ENCODE measurements at places on chromosomes 4 and X.

DNA sequence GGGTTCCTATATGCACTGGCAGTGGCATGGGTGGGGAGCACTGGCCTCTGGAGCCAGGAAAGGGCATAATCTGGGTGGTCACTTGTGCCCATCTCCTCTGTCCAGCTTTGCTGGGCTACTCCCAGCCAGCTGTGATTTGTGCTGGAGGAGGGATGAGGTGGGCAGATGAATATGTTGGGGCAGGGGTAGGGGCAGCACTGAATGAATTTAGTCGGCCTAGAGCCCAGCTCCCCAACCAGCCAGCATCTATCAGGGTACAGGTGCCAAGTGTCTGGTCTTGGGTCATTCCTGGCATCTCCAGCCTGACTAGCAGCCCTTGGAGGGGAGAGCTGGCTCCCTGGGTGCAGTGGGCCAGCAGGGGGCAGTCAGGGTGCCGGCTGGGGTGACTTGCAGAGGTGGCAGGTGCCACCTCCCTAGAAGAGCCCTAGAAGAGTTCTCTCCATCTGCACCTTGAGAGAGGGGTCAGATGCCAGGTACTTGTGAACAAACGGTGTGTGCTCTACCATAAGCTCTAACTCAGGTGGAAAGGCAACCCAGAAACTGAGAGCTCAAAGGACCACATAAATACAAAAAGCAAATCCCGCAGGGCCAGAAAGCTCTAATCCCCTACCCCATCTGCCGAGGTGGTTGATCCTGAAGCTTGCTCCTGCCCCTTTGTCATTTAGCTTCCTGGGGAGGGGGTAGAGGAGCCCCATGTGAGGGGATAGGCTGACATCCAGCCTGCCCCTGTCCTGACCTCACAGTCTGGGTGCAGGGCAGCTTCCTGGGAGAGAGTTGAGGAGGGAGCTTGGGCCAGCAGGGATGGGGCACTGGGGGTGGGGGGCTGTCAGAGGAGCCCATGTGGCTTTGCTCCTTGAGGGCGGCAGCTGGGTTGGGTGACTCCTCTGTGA, 2.2 kb downstream of the SORCS2 start:
- no peak for DNase-seq

- DNase-seq = no peak
These were observed 69.7 kb downstream of the FAM47C start for GRCh38 chrX:37077646-37078433.

GRCh38 chrX:104522386-104522785, 43.6 kb upstream of the IL1RAPL2 start:
- DNase-seq = no peak

DNA sequence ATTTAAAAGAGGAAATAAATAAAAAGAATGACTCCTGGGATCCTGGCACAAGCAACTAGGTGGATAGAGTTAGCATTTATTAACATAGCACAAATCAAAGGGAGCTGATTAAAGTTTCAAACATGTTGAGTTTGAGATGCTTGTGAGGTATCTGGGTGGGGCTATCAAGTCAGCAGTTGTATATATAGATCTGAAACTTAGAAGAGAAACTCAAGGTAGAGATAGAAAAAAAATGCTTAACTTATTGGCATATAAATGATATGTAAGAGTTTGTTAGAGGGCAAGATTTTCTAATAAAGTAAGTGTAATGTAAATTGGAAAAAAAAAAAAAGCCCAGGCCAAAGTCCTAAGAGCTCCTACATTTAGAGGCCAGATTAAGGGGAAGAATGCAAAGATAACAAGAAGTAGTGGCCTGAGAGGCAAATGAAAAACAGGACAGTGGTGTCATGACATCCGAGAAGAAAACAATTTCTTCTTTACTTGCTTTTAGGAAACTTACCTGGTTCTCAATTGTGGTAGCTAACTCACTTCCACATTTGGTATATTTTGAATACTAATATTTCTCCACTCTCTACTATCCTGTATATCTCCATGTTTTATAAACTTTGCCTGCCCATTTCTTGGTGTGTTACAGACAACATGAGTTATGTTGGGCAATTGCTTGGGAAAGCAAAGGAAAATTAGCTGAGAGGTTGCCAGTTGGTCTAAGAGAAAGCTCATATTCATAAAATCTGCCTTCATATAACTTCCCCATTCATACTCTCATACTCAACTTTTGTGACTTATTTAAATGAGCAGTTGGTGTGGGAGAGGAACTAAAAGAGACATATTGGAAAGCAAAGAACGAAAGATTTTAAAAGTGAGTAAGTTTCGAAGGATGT, 169.2 kb downstream of the PARM1 start:
- DNase-seq = no peak

- DNase-seq = no peak
These were observed 2399.8 kb upstream of the TENM3 start for GRCh38 chr4:179843370-179843769.

GRCh38 chr4:67885762-67886161, 2.0 kb upstream of the TMPRSS11D start:
- DNase-seq = no peak

DNA sequence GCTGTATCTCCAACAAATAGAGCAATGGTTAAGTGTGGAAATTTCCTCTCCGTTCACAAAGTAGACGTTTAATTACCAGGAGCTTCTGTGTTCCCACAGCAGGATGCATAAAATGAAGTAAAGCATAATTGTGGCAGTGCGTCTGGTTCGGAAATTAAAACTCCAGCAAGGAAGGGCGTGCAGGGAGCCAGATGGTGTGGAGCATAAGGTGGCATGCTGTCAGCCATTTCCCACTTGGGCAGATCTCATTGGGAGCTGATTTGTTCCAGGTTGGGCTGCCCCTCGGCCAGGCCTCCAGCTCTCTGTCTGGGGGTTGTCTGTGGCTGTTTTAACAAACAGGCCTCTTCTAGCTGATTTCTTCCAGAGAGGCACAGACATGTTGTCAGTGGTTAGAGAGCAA, 182.1 kb upstream of the CLNK start:
- no peak for DNase-seq

GRCh38 chr4:55859711-55860110, 6.3 kb downstream of the EXOC1 start:
- no peak for DNase-seq
